ENCODE measurements at places on chromosomes 6 and 20. TPM values are rescaled to one million over a fixed set of nuclear protein-coding genes. Genes with fewer than 3 reads are reported as not detected.

Gene SNAP91
- total RNA-seq: 0.83 TPM

Gene DAAM2
- 23.0 TPM for total RNA-seq

Gene USP49
- total RNA-seq: 6.0 TPM

Gene HLA-DMB
- total RNA-seq: 31.0 TPM

Gene FAXC
- 2.7 TPM for total RNA-seq

Gene LPA
- total RNA-seq: 2.5 TPM

Gene NOTCH4
- total RNA-seq: 19.4 TPM

Gene SYNDIG1
- total RNA-seq: 4.6 TPM

Gene ADGRG6
- 145 TPM for total RNA-seq

Gene SOX4
- total RNA-seq: 30.3 TPM

Gene CDH4
- total RNA-seq: 0.26 TPM

Gene CEP57L1
- 11.5 TPM for total RNA-seq

Gene PSMB8
- total RNA-seq: 44.9 TPM

Gene LY6G5C
- total RNA-seq: 3.0 TPM

Gene DNAH8
- 0.13 TPM for total RNA-seq

Gene SOX18
- 28.1 TPM for total RNA-seq

Gene RIN2
- 70.4 TPM for total RNA-seq

Gene GMPR
- 2.3 TPM for total RNA-seq

Gene GATA5
- 4.1 TPM for total RNA-seq

Gene AGER
- 16.9 TPM for total RNA-seq

Gene NT5E
- 22.8 TPM for total RNA-seq

Gene PBOV1
- total RNA-seq: not detected

Gene VGLL2
- not detected for total RNA-seq
